ENCODE measurements at places on chromosomes 13 and 19.

DNA sequence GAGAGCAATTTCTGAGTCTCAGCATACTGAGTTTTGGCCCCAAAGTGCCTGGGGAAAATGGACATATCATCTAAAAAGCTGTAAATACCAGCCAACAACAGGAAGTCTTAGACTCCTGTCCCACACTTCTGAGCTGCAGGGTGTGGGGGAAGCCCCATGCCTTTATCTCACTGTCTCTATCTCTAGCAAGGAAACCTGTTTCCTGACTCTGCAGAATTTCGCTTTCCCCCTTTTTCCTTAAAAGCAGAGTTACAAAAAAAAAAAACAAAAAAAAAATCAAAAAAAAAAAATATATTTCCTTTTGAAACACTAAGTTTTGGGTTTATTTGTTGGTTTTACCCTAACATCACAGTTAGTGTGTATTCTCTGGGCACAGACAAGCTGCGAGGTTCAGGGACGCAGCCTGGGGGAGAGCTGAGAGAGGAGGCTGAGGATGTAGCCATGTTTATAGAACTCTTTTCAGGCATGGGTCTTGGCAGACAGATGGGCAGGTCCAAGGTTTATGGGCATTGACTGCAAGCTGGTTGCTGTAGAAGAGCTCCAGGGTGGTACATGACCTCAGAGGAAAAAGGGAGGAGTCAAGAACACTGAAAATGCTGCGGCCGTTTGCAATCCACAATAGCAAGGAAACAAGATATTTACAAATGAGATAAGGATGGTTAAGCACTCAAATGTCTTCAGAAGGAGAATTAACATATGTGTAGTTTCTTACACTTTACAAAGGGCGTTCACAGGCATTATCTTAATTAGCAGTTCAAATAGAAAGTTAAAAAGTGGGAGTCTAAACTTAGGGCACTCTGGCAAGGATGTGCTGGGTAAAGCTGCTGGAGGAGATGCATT, 4.9 kb downstream of the MBNL2 start:
- DNase-seq: no peak

DNA sequence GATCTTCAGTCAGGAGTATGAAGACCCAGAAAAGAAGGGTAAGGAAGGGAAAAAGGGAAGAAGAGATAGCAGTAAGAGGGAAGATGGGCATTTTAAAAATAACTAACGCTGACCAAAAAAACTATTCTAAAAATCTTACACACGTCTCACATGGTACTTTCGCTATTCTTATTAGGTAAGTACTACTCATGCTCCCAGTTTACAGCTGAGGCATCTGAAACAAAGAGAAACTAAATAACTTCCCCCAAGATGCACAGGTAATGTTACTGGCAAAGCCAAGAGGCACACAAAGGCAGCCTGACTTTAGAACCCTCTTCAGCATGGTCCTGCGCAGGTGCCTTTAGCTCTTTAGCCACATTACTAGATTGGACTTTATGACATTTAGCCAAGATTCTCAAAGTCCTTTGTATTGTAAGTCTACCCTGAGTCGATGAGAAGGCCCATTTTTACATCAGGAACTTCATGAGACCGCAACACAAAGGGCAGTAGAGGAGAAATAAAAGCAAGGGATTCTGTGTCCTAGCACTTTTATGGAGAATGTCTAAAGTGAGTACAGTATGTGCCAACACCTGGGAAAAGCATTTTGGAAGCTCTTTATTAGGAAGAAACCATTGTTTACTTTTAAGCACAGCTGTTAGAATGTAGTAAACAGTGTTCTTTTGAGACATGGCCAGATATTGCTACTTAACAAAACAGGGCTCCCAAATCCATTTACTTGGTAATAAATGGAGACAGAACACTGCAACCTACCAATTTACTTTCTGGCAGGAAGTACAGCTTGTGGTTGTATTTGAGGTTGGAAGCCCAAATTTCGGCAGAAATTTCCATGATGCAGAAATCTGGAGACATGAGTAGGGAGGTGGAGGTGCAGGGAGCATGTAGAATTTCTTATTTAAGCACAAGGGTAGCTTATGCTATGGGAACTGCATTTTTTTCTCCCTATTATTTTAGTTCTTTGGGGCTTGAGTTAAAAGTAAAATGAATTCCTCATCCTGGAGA, 250.7 kb downstream of the KCTD12 start:
- DNase-seq: no peak

- no peak for DNase-seq
Measured at GRCh38 chr13:50543782-50544181, 299.7 kb downstream of the DLEU7 start.

DNA sequence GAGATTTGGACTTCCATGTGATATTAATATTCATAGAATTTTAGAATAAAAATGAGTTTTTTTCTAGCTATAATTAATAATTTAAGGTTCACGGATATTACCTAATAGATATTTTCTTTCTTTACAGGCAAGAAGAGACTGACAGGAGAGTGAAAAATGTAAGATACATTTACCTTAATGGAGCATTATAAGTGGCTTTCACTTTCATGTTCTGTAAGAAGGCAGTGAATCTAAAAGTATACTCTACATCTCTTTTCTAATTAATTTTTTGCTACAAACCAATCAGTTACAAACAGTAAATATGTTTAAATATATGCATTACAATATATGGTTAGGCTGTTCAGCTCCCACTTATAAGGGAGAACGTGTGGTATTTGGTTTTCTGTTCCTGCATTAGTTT, 159.1 kb downstream of the LMO7 start:
- DNase-seq: no peak

- no peak for DNase-seq
Measured at GRCh38 chr19:11506967-11507366, 1.3 kb upstream of the ZNF653 start.

DNA sequence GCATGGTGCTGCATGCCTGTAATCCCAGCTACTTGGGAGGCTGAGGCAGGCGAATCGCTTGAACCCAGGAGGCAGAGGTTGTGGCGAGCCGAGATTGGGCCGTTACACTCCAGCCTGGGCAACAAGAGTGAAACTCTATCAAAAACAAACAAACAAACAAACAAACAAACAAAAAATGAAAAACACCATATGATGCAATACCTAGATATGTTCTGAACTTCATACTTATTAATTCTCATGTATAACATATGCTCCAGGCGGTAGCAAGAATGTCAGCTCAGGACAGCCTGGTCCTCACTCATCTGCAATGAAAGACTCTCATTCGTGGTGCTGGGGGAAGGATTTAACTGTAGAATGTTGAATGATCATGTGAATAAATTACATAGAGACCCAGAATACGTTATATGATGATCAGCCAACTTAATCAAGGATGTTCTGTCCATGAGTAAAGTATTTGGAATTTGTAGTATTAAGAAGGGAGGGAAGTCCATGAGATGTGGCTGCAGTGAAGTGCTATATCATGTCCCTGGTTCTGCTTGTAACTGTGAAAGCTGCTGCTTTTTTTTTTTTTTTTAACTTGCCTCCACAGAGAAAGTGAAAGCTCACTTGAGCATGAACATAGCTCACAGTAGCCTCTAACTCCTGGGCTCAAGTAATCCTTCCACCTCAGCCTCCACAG, 206.8 kb downstream of the UQCRFS1 start:
- DNase-seq: no peak

GRCh38 chr19:57239982-57240310, 486 bp upstream of the ZNF805 start:
- DNase-seq: no peak

GRCh38 chr13:18236528-18236815, 945.2 kb downstream of the TUBA3C start:
- DNase-seq: peak; percentile 6
